ENCODE measurements at places on chromosomes 12 and 14.
A peak's percentile ranks its signal among the peaks of the same experiment; 100 is the strongest.

DNA sequence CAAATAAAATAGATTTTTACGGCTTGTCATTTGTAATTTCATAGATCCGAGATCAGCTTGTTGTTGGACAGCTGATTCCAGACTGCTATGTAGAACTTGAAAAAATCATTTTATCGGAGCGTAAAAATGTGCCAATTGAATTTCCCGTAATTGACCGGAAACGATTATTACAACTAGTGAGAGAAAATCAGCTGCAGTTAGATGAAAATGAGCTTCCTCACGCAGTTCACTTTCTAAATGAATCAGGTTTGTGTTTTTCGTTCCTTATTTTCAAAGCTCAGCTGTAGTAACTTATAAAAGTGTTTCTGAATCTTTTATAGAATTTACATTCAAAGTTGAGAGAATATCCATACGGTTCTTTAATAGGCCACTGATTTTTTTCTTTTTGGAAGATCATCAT, 89.1 kb downstream of the LRRK2 start:
- DNase-seq, result no peak

GRCh38 chr14:68140806-68141205, 321.2 kb downstream of the RAD51B start:
- DNase-seq, result no peak

- DNase-seq, result no peak
These were observed 201.0 kb downstream of the TMX1 start for GRCh38 chr14:51441001-51441400.

DNA sequence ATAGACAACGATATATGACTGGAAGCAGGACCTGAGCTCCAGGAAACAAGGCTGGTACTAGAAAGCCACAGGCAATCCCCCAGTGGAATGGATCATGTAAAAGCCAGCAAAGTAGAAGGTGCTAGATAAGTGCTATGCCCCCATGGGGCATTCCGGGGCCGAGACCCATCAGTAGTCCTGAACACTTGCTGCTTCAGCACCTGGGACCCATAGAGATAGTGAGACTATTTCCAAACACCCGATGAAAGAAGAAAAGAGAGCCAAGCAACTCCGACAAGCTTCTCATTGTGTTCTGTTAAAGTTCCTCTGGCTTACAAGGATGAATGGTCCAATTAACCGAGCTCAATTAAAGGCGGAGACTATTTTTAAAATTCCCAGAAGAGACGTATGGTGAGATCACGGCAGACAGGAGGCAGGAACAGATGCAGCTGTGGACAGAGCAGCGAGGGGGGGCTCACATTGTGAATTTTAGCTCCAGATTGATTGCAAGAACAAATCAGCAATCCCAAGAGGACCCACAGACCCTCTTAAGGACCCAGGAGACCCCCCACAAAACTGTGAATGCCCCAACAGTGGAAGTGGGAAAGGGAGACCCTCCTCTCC, 142.5 kb upstream of the OVCH1 start:
- DNase-seq, result no peak

DNA sequence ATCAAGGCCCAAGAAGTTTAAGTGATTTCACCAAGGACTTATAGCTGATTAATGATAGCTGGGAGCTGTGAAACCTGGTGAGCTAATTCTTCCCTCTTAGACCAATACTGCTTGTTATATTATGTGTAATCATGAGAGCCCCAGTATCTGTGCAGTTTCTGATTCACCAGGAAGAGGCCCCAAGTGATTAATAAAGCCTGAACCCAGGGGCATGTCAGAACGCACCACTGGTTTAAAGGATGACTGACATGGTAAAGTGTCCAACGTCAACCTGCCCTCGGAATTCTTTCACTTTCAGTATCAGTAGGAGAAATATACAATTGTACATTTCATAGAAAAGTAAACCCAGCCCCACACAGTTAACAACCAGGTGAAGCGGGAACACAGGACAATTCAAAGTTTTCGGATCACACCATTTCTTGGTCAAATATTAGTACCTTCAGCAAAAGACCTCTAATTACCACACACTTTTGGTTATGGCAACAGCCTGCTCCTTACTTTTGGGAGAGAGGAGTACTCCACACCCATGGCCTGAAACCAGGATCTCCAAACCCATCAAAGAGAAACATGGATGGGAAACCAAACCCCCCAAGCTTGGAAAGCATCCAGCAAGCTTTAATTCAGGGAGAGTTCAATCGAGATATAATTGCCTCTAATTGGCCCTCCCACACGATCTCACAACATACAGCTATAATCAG, 28.5 kb downstream of the TMCC3 start:
- DNase-seq, result peak; percentile 59

DNA sequence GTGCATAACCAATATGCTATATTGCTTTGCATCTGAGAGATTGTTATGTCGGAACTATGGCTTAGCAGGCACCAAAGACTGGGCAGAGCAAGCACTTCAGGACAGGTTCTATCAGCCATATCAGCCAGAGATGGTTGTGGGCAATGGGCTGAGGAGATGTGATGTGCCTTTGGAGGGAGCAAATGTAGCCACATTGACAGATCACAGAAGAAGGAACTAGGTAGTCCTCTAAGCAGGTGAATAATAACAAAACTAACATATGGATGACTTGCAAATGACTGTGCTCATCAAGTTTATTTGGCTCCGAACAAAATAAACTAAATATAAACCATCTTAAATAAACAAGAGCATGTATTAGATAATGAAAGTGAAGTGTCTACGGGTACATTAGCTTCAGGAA, 291.7 kb downstream of the RMST start:
- no peak for DNase-seq

DNA sequence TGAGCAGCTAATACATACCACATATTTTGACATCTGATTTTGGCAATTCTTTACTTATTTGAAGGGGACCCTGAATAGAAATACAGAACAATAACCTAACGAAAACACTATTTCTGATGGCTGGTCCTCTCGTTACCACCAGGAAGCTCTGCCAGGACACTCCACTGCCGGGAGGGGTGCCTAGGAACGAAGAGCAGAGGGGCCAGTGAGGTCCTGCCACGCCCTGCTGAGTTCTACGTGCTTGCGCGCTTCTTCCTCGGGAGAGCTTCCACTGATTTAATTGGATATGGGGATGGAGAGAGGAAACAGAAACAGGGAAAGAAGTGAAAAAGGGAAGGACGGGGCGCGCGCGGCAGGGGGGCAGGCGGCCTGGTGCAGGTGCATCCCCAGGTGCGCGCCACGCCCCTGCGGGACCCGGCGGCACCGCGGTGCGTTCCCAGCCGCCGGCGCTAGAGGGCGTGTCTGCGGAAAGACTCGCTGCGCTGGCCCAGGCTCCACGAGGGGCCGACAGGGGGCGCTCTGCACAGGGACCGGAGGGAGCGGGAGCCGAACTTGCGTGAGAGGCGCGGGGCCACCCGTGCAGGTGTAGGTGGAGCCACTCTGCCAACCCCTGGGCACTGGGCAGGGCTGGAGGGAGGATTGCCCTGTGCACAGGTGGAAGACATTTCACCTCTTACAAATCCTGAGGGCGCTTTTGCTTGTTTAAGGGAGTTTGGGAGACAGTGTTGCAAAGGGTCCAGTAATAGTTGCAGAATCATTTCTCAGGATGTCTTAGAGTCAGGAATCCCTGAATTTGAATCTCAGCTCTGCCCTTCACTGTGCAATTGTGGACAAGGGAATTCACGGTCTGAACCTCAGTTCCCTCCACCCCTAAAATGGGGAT, 986.3 kb upstream of the TMEM132C start:
- DNase-seq, result peak; percentile 59

DNA sequence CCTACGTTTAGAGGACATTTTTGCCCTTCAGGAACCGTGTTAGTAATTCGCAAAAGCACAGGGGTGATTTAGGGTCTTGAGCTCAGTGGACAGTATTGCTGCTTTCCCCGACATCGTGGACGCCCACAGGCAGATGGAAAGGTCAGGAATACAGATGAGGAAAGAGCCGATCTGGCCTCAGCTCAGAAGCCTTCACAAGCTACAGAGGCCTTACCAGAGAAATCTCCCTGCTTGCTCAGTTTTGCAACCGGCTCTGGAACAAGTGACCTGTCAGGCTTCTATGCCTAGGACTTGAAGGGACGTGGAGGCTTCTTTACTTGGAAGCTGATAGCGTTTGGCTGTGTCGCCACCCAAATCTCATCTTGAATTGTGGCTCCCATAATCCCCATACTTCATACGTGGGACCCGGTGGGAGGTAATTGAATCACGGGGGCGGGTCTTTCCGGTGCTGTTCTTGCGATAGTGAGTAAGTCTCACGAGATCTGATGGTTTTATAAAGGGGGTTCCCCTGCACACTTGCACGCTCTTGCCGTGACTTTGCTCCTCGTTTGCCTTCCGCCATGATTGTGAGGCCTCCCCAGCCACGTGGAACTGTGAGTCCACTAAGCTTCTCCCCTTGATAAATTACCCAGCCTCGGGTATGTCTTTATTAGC, 332.5 kb downstream of the MED13L start:
- DNase-seq, result no peak

GRCh38 chr12:93803424-93803807, 126.2 kb downstream of the CRADD start:
- no peak for DNase-seq

- no peak for DNase-seq
These were observed 34.4 kb downstream of the ITPR2 start for GRCh38 chr12:26798640-26799039.

GRCh38 chr12:114476159-114476558, 70.2 kb upstream of the TBX5 start:
- no peak for DNase-seq

DNA sequence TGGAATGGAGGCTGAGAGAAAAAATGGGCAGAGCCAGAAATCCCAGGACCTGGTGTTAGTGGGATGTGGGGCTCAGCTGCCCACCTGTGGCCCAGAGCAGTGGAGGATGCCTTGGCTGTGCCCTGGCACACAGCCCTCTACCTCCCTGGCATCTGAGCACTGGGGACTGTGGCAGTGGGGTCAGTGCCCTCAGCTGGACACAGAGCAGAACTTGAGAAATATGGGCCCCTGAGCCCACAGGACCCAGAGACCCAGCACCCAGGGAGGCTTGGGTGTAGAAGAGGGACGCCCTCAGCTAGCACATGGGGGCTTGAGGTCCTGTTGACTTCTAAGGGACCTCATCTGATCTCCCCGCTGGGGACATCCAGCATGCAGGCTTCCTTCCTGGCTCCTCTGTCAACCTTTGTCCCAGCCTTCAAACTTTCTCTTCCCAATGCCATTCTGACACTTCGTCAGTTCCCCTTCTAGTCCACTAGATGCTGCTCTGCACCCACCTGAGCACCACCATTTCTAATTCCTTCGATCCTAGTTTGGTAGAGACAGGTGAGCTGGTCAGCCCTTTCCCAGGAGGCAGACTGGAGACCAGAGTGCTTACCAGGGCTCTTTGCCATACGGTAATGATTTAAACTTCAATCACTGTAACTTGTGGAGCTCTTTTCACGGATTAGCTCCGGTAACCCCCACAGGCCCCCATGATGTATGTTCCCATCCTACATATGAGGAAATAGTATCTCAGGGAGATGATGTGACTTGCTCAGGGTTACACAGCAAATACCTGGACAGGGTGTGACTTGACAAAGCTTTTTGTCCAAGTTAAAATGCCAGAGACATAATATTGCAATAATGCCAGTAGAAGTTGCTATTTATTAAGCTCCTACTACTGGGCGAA, 143.7 kb downstream of the ASCL4 start:
- DNase-seq, result no peak

DNA sequence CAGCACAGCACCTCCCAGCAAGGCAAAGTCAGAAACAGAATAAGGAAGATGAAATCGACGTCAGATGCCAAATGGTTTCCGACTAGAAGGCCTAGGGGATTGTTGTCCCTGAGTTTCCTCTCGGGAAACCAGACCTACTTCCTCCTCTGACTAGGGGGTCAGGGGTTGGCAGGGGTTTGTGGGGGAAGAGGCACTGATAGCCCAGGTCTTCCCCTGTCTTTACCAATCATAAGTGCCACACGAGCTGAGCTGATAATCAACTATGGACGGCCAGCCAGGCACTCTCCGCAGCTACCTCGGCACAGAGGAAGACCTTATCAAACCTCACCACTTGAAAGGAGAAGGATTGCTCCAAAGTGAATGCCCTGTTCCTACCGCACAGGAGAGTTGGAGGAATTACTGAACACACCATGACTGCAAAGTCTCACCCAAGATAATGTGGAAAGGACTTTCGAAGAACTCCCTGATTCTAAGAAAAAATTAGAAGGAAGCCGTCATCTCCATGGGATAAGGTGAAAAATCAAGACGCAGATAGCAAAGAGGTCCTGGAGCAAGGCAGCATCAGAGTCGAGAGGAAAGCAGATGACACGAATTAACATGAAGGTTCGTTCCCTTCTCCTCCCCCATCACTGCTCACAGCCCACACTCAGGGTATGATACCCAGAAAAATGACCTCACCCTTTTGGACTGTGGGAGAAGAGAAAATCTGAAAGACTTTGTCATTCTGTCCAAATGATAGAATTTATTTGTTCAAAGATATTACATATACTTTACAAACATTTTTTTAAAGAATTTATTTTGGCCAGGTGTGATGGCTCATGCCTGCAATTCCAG, 77.7 kb upstream of the MED13L start:
- no peak for DNase-seq

DNA sequence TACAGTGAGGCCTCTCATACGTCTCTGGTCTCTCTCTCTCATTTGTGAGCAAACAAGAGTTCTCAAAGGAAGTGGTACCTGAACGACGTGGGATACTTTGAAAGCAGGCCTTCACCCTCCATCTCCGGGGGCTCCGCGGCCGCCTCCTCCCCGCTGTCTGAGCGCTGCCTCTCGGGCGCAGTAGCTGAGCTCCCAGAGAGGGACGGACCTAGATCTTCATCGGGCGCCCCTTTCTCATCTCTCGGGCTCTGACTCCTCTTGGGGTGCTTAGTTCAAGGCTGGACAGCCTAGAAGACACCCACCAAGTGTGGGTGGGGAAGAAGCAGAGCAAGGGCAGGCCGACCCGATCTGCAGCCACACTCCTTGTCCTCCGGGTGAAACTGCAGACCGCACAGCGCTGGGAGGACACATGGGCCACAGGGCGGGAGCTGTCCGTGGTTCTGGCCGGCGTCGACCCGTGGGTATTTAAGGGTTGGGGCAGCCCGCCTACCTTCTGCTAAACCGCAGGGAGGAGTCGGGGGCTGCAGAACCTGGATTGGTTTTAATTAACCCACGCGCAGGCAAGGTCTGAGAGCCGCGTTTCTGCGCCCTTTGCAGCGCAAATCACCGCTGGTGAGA, 92.7 kb downstream of the PAH start:
- DNase-seq, result no peak

DNA sequence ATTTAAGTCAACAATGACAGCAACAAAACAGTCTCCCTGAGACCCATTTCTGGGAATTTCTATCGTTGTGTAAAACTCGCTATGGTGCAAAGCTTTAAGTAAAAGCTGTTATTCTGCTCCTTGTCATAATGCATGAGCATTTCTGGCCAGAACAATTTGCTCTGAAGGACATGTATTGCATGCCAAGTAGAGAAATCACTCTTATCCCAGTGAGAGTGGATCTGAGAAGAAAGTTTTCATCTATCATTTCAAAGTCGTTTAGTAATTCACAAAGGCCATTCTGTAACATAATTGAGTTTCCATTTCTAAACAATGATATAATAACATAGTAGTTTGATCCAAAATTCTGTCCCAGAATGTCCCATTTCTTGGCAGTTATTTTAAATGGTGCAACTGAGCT, 86.6 kb downstream of the TBC1D30 start:
- DNase-seq, result no peak
